NCI-H187 treated with DMSO at 0.1 percent for 48 hours (cell line): ENCODE measurements at places on chromosomes 11 and 22.

- no peak for DNase-seq
These were observed 34.7 kb downstream of the PARVA start for GRCh38 chr11:12411806-12412727.

DNA sequence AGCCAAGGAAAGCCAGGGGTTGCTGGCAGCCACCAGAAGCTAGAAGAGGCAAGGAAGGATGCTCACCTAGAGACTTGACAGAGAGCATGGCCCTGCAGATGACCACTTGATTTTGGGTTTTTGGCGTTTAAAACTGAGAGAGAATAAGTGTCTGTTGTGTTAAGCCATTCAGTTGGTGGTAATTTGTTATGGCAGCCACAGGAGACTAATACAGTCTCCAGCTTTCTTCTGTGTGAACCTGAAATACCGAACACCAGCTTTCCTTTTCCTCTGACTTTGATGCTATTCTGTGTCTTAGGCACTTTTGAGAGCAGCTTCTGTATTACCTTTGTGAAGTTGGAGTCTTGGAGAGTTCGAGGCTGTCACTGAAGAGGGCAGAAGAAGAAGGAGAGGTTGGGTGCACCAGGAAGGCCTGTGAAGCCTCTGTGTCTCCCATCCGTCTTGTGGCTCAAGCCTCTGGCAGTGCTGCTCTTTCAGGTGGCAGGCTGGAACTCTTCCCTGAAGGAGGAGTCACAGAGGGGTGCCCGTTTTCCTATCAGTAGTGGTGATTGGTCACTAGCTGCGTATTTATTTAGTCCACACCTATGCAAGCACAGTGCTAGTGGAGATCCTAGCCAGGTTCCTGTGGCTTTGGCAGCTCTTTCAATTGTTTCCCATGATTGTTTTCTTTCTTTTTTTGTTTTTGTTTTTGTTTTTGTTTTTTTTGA is 2.5 kb downstream of the TBC1D22A start:
- DNase-seq: no peak

GRCh38 chr11:27649800-27650199 is 50.5 kb downstream of the BDNF start:
- no peak for DNase-seq

DNA sequence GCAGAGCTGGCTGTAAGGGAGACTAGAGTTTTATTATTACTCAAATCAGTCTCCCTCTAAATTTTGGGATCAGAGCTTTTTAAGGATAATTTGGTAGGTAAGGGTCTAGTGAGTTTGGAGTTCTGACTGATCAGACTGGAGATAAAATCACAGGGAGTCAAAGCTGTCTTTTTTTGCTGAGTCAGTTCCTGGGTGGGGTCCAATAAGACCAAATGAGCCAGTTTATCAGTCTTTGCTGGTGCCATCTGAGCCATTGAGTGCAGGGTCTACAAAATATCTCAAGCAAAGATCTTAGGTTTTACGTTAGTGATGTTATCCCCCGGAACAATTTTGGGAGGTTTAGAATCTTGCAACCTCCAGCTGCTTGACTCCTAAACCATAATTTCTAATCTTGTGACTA is 935.1 kb upstream of the RAG2 start:
- no peak for DNase-seq
